ENCODE measurements at places on chromosomes 11 and 22.

- no peak for DNase-seq
Measured at GRCh38 chr11:12393691-12394090, 16.3 kb downstream of the PARVA start.

DNA sequence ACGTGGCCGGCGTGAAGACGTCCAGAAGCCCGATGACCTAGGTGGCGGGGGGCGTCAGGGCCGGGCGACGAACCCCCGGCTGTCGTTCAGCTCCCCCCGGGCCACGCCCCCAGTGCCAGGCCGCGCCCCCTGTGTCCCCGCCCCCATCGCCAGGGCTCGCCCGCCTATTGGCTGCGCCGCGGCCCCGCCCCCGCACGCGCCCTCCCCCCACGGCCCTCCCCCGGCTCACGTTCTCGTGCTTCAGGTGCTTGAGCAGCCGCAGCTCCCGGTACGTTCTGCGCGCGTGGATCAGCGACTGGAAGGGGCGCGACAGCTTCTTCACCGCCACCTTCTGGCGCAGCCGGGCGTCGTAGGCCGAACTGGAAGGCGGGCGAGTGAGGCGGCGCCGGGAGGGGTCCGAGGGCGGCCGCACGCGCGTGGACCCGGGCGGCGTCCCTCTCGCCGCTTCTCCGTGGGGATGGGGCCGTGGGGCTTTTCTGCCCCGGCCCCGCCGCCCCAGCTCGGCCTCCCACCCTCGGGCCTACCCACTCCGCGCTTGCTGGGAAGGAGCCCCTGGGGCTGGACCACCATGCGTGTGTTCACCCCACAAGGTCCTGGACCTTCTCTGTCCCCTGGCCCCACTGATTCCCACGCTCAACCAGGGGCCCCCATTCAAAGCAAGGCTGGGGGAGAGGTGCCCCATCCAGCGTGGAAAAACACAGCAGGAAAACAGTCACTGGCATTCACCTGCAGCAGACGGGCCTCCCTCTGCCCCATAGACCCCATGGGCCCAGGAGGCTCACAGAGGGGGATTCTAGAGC, 2.4 kb downstream of the MAPK11 start:
- DNase-seq: peak; percentile 73

DNA sequence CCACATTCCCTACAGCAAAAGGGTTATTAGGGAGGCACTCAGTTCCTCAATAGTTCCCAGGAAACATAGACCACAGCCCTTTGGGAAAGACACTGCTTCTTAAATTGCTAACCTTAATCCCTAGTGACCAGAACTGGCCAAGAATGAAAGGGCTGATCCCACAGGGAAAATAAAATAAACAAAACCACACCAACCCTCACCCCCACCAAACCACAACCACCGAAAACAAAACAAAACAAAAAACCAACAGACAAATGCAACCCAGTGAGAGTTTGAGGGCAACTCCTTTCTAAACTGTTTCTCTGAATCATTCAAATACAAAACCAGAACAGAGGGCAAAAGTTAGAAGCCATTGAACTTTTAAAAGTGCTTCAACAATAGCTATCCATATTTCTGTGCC, 57.2 kb downstream of the NAV2 start:
- DNase-seq: no peak

- no peak for DNase-seq
Measured at GRCh38 chr11:25691959-25692358, 640.0 kb upstream of the ANO3 start.

DNA sequence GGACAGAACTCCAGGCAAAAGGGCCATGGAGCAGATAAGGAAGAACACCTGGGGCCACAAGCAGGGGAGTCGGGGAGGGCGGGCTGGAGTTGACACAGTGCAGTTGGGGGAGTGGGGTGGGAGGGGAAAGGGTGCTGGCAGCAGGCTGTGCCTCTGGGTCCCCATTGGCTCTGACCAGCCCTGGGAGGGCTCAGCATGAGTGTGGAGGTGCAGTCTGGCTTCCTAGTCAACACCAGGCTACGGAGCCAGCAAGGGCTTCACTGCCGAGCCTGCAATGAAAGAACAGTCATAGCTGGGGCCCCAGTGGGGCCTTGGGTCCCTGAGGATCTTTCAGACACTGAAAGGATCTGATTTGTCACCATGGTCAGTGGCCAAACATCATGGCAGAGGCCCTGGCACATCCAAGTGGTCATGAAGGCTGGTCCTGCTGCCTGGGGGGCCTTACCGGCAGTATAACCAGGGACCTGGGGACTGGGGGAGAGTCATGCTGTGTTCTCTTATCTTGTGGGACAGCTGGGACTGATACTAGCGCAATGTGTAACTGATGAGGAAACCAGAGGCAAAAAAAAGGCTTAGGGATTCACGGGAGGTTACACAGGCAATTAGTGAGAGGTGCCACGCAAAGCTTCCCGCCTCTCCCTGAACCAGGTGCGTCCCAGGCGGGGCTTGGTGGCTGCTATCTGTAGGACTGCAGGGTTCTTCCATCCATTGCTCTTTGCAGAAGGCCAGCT, 11.6 kb downstream of the SLC37A2 start:
- no peak for DNase-seq

DNA sequence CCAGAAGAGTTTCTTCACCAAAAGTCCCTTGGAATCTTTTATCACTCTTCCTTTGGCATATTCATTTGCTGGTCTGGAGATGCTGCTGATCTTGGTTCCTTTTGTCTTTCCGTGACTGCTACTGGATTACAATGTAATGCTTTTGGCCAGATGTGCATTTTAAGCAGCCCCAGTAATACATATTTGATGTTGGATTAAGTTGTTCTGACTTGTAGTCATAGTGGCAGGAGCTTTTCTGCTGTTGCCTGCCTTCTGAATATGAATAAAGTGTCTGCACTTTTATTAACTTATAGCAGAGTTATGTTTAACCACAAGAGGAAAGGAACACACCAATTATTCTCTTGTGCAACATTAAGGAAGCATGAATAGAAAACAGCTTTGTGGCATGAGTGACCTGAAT, 360.0 kb upstream of the DDI1 start:
- DNase-seq: no peak

- no peak for DNase-seq
Measured at GRCh38 chr11:8230178-8230859, 33.4 kb downstream of the LMO1 start.

GRCh38 chr11:13103962-13104554, 94.9 kb downstream of the RASSF10 start:
- DNase-seq: no peak
